Type B pancreatic cell (in vitro differentiated cells): ENCODE measurements at places on chromosomes 5 and 9.

DNA sequence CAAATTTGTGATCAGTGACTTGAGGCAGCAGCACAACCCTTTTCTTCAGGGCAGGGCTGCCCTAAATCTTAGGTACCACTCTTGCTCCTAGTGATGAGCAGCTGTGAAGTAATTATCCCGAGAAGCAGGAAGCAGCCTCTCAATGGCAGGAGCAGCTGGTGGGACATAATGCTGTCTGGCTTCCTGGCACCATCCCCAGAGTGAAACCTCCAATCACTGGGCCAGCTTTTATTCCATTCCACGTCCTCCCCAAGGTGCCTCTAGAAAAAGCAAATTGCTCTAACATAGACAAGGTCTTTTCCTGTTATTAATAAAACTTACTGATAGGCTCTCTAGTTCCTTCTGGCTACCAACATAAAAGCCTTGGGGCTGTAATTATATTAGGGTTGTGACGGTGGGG, 154.0 kb downstream of the FRMD3 start:
- DNase-seq = no peak

- peak; percentile 63 for DNase-seq
These were observed 17.9 kb downstream of the TPPP start for GRCh38 chr5:675111-675870.

DNA sequence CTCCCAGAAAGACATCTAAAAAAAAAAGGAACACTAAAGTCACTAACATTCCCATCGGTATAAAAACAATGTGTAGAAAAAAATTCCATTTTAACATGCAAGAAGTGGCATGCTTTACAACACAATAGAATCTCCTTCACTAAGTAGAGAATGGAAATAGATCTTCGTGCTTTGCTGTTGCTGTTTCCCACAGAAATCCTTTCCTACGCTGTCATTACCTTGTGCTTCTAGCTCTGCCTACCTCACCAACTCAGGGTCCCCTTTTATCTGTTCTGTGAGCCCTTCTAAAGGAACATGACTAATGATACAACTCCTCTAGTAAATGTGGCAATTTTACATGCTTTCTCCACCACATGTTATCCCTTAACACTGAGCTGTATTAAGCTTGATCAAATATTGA, 202.9 kb downstream of the MCTP1 start:
- no peak for DNase-seq

DNA sequence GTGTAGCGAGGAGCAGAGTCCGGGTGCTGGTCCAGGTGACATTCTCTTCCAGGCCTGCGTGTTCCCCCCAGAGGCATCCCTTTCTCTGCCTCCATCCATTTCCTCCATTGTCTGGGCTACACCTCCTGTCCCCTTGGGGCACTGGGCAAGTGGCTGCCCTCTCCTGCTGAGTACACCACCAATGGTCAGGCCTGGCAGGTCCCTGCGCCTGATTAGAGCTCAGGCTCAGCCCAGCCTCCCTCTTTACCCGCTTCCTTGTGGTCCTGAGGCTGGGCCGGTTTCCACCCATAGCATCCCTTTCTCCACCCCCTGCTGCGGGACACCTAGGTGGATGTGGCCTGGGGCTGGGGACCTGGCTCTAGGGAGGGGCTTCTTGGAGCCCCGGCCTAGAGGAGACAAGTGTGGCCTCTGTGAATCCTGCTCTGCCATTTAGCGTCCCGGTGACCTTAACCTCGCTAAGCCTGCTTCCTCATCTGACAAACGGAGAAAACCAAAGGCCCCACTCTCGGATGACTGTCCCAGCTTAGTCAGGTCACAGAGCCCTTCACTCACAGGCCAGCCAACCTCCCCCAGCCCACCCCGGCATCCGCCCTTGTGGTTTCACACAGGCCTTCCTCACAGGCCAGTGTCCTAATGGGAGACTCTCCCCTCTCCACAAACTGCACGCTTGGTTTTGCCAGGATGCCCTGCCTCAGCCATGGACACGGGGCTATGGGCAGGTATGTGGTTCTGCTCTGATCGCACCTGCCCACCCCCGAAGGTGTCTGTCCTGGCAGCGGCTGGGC, 12.9 kb downstream of the DOLPP1 start:
- DNase-seq = no peak

DNA sequence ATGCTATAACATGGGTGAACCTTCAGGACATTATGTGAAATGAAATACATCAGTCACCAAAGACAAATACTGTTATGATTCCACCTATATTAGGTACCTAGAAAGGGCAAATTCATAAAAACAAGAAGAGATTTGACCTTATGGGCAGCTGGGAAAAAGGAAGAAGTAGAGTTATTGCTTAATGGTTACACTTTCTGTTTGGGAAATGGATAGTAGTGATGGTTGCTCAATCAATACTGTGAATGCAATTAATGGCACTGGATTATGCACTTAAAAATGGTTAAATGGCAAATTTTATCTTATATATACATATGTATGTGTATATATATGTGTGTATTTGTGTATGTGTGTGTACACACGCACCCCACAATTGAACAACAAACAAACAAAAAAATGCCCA, 15.2 kb downstream of the FKBP15 start:
- DNase-seq = no peak

DNA sequence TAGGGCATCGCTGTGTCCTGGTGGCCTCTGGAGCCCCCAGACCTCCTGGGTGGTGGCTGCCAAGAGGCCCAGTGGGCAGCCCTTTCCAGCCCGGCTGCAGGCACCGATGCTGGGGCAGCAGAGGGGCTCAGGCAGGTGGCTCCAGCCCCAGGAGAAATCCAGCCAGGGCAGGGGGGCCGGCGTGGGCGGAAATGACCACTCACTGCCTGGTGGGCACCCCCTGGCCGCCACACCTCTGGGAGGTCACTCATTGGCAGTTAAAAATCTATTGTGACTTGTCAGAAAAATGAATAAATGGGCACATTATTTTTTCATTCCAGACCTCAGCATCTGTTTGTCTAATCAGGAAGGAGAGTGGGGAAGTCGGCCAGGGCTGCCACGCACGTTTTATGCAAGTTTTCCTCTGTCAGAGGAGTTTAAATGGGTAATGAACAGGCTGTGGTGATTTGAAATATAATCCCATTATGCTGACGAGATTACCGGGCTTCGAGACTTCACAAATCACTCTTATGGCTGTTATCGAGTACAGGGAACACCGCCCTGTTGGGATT, 171.9 kb downstream of the GAPVD1 start:
- no peak for DNase-seq

GRCh38 chr5:138538943-138539627, 4.0 kb downstream of the ETF1 start:
- no peak for DNase-seq

GRCh38 chr5:32027717-32028458, 146.2 kb downstream of the GOLPH3 start:
- DNase-seq = no peak

- DNase-seq = no peak
These were observed 47.0 kb downstream of the IQGAP2 start for GRCh38 chr5:76450054-76450453.

- DNase-seq = no peak
These were observed 24.7 kb upstream of the NUDT12 start for GRCh38 chr5:103587185-103587748.

- no peak for DNase-seq
These were observed 437.5 kb upstream of the DMAC1 start for GRCh38 chr9:8237096-8237495.

DNA sequence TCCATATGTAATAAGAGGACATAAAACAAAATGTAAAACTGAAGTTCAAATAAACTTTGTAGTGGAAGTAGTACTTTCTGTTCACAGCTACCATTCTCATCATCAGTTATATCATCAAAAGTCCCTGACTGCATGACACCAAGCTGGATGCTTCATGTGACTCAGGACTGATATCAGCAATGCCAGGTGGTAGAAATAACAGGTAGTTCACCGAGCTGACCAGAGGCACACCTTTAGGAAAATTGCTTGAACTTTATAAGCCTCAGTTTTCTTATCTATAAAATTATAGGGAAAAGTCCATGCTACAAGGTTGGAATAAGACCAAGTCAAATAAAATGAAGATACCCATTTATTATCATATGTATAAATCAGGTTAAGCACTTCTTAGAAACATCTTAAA, 124.9 kb upstream of the PTGER4 start:
- DNase-seq = no peak

GRCh38 chr5:54553659-54554207, 36.2 kb downstream of the SNX18 start:
- DNase-seq = no peak

DNA sequence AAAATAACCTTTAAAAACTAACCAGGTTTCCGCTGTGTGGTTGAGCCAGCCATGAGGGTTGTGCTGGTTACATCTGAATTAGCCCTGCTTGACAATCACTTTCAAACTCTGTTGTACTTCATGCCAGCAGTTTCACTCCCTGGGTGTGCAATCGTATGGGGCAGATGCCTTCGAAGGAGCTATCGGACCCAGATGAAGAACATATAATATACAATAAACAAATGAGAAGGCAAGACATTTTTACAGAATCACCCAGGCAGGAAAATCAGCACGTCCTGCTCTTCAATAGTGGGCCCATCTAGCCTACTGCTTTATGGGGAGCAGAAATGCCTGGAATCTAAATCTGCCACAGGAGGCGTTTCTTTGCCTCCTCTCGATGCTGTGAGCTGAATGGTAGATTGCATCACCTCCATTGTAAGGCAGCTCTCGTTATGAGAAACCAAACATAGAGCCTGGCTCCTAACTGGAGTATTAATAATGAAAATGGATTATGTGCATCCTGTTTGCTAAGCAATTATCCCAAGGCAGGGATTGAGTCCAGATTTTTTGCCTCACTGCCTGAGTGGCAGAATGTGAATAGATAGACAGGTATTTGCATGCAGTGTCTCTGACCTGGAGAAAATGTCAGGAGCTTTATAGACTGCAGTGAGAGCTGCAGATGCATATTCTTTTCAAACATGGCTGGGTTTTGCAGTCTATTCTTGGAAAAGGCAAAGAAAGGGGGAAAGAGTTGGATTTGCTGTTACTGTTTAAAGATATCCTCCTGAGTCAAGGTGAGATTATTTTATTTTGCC, 143.3 kb upstream of the SMARCA2 start:
- DNase-seq = no peak

DNA sequence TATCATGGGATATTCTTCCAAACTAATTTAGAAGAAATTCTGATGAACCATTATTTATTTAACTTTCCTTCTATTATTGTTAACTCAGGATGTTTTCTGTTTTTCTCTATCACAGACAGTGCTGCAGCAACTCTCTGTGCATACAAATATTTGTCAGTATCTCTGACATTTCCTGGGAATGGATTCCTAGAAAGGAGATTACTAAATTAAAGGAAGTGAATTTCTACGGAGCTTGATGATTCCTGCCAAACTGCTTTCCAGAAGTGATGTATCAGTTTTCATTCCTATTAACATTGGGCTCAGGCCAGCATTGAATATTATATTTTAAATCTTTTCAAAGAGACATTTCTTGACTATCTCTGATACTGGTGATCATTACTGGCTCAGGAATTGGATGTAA, 26.0 kb upstream of the MAST4 start:
- no peak for DNase-seq

DNA sequence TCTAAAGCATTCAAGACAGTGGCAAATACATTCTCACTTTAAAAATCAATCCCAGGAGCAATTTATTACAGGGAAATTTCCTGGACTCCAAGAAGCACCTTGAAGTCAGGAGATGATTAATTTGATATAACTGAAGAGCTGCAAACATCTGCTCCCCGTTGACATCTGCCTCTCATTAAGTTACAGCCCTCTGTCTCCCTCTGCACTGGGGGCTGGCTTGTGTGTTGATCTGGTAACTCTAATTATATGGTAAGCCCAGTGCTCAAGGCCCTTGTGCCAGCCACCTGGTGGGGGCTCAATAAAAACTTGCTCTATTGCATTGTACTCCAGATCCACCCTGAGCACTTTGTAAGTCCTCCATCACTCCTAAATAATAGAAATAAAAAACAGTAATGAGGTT, 131.1 kb upstream of the ZNF462 start:
- DNase-seq = no peak

GRCh38 chr5:132640613-132641012, 17.4 kb upstream of the IL13 start:
- DNase-seq = no peak

GRCh38 chr5:24472518-24472917, 172.3 kb downstream of the CDH10 start:
- no peak for DNase-seq

- DNase-seq = no peak
These were observed 10.0 kb downstream of the TLE4 start for GRCh38 chr9:79581794-79582193.

DNA sequence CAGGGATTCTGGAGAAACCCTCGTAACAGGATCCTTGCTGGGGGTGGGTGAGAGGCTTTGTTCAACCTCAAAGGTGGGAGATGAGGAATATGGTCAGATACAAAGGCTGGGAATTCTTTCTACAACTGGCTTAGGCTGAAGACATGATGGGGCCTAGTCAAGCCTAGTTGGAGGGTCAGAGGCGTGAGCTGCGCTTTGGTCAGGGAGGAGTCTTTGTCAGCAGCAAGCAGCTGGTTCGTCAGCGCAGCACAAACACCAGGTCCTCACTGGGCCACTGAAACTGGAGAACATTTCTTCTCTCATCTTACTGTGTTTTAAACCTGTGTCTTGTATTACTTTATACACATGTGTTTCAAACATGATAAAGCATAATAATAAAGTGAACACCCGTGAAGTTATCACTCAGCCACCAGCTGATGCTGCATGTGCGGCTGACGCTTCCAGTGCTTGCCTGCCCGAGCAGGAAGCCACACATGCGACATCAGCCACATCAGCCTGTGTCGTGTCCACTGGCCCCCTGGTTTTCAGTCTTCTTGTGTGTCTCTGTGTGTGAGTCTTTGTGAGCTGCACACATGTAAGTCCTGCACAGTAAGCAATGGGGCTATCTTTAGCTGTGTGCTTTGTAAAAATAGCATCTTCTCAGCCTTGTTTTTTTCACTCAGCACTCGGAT, 81.5 kb downstream of the WNK2 start:
- DNase-seq = peak; percentile 51

DNA sequence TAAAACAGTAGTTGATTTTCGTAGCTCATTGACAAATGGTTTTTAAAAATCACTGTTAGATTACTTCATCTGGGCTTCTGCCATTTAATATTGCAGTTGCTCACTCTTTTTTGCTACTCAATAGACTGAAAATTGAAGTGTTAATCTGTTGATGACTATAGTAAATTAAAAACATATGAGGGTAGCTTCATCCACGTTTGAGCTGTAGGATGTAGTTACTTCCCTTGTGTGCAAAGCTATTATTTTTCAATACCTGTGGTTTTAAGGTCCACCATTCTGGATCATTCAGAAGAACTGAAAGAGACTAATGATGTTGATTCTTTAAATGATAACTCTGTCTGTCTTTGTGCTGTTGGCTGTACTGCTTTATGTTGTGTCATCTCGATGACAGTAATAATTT, 74.7 kb downstream of the LNPEP start:
- DNase-seq = no peak
